Stimulated activated CD4-positive, alpha-beta T cell treated with anti-CD3 and anti-CD28 coated beads, Interleukin-4, amount 100 ng/mL, for 48 hours (primary cell): ENCODE measurements at places on chromosomes 5 and 9.

GRCh38 chr5:10913841-10914240 lies 152.8 kb upstream of the DAP start:
- DNase-seq, result no peak

DNA sequence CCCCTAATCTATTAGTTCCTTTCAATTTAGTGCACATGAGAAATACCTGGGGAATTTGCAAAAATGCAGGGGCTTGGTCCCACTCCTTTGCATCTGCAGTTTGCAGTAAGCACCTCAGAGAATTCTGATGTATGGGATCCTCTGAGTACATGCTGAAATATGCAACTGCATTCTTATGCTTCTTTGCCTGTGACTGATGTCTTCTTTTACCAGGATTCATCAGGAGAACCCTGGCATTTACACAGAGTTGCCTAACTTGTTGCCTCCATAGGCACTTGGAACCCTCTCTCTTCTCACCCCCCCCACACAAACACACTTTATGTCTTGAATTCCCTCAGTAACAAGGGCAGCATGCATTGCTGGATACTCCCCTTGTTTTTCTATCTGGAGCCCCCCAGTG lies 173.1 kb downstream of the KDM4C start:
- no peak for DNase-seq

DNA sequence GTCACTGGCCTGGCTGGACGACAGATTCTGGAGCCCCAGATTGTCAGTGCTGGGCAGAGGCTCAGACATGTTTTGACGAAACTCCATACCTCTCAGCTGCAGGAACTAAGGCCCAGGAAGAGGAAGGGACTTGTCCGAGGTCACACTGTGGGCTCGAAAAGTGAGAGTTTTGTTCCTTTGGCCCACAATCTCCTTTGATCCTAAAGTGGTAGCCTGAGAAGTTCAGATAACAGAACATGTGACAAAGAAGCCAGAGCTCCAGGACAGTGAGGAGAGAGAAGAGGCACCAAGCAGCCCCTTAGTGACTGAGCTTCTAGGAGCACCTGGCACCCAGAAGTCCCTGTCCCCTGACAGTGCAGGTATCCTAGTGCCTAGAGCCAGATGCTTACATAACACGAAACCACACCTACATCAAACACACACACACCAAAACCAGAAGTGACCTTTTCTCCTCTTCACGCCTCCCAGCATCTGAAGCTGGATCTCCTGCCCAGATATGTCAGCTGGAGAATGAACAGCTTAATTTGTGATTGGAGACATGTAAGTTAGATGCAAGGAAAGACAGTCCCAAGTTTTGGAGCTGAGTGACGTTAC lies 88.9 kb downstream of the ADRB2 start:
- no peak for DNase-seq

- no peak for DNase-seq
These were observed 188.6 kb upstream of the DMRT1 start for GRCh38 chr9:652914-653313.

GRCh38 chr9:99918134-99918533 lies 11.7 kb downstream of the STX17 start:
- no peak for DNase-seq

DNA sequence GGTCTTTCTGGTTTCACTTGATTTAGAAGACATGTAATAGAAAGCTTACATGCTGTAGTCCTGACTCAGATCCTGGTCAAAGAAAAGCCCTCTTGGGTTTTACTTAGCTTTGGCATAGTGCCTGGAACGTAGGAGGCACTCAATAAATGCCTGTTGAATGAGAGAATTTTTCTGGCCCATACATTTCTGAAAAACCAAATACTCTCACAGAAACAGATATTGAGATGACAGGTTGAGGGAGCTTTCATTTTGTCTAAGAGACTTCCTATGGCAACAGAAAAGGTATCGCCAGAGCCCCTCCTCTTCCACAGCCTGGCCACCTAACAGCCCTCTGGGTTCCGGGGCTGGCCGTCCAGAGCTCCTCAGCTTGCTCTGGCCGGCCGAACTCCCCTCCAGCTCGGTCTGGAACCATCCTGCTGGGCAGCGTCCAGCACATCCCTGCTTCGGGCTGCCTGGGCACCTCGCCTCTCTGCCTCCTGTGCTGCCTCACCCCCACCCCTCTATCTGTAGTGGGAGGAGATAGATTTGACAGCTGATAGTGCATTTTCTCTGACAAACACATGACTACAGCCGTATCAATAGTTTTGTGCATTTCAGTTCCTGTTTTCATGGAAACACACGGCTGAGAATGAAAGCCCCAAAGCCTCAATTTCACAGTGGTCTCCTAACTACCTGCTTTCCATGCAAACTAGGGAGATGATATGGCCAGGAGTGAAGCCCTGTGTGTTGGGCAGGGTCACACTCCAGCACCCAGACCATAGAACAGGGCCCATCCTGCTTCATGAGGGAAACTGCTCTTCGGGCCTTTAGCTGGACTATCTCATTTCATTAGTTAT lies 1.1 kb downstream of the IL4 start:
- no peak for DNase-seq

GRCh38 chr5:10665799-10666198 lies 95.2 kb downstream of the DAP start:
- DNase-seq, result no peak

- no peak for DNase-seq
These were observed 11.3 kb upstream of the LOX start for GRCh38 chr5:122089096-122090013.

- no peak for DNase-seq
These were observed 127.2 kb downstream of the TLE4 start for GRCh38 chr9:79698967-79699366.

DNA sequence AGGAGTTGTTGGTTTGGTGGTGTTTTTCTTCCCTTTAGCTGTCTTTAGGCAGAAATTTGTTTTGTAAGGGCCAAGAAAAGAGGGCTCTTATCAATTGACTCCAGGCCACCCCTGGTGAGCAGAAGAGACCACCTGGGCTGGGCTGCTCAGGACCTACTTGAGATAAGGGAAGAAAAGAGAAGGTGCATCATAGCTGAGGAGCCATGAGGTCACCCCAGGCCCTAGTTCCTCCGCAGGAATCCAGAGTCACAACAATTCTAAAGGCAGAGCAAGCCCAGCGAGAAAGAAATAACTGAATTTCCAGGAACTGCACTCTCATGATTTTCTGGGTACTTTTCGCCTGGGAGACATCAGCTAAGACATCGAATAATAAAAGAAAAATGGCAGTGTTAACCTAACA lies 34.9 kb downstream of the RFK start:
- DNase-seq, result no peak

DNA sequence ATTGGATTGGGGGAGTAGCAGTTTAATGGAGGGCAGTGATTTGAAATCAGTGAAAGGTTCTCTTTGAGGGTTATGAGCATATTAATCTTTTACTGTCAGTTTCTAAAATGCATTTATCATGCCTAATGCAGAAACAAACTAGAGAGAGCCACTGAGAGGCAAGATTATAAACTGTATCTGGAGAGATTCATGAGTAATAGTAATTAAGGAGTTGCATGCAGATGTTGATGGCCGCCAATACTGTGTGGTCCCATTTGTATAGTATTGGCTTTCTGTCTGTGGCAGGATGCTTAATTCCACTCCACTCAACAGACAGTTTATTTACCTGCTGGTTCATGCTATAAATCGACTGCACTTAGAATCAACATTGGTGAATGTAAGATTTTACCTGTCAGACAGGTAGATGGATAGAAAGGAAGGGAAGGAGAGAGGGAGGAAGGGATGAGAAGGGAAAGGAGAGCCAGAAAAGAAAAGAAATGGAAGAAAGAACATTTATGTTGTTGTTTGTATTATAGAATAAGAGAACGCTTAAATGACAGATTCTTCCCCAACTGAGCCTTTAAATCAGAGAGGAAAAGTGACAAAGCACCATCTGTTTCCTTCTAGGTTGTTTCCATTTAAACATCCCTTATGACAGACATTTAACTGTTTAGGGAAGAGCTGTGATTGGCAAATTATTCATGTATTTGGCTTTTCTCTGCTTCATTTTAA lies 146.5 kb downstream of the PAM start:
- DNase-seq, result no peak

DNA sequence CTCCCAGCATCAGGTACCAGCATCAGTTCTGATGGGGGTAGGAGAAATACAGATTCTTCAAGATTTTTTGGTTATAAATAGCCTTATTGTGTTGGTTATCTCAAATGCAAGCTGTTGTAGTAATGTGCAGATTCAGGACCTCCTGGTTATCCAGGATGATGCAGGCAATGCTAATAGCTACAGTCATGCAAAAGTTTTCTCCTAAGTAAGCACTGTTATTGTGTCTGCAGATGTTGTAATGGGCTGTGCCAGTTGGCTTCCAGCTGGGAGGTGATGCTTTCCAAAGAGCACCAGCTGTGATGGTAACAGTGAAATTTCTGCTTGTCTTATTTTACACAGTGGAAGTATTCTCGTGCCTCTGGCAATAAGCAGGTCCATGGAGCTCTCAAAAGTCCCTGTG lies 719.2 kb upstream of the CTNND2 start:
- no peak for DNase-seq

- no peak for DNase-seq
These were observed 9.4 kb downstream of the DMAC1 start for GRCh38 chr9:7790022-7790818.

DNA sequence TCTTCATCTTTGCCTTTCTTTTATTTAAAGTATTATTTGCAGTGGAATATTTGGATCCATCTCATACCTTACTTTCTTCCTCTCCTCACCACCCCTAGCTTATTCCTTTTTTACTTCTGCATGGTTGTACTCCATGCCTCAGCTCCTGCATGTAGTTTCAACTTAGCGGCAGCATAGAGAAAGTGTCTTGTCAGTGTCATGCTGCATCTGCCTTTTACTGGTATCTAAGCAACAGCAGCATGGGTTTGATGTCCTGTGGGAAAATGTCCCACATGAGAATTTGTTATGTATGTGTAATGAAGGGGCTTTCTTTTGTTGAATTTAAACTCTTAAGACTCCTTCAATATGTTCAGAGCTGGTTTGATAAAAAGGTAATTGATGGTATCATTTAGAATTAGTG lies 20.6 kb downstream of the TCERG1 start:
- no peak for DNase-seq

DNA sequence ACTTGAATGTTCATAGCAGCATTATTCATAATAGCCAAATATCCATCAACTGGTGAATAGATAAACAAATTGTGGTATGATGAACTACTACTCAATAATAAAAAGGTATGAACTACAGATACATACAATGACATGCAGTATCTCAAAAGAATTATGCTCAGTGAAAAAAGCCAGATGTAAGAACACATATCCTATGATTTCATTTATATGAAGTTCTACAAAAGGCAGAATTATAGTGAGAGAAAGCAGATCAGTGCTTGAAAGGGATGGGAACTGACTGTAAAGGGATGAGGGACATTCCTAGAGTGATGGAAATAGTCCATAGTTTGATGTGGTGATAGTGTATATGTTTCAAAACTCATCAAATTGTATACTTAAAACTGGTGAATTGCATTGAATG lies 339.0 kb downstream of the ENC1 start:
- no peak for DNase-seq

- no peak for DNase-seq
These were observed 13.0 kb downstream of the F2RL2 start for GRCh38 chr5:76610196-76610595.

- no peak for DNase-seq
These were observed 75.6 kb downstream of the RALGPS1 start for GRCh38 chr9:126989847-126990842.
